NCI-H2081 treated with DMSO at 0.1 percent for 48 hours (cell line): ENCODE measurements at places on chromosomes 16 and 17.

DNA sequence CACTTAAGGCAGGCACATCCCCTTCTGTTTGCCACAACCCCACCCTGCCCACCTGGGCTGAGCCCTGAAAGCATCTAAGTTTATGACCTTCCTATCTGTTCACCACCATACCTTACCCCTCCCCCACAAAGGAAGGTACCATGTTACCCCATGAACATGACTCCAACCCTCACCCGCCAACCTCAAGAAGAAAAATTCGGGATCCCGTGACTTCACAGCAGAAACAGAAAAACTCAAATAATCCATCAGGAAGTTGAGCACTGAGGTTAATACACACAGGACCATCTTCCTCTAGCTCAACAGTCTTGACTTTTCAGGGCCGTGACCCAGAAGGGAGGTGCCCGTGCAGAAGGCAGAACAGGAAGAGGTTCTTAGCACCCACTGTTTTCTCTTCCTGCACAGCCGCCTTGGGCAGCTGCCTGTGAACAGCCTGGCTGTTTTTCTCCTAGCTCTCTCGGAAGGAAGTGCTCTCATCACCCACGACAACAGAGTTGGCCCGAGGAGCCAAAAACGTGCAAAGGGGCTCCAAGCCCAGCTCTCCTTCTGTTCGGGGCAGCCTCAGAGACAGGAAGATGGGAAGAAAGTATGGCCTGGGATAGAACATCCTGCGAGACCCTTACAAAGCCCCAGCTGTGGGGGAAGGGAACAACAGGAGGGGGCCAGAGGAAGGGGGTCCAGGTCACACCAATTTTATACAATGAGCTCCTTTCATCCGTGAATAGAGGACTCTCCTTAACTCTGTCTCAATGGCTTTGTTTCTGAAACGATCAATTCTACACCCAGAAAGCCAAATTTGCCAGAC is 101.1 kb downstream of the XYLT1 start:
- no peak for DNase-seq

- DNase-seq = no peak
These were observed 28.8 kb downstream of the IGFBP4 start for GRCh38 chr17:40471846-40472732.

DNA sequence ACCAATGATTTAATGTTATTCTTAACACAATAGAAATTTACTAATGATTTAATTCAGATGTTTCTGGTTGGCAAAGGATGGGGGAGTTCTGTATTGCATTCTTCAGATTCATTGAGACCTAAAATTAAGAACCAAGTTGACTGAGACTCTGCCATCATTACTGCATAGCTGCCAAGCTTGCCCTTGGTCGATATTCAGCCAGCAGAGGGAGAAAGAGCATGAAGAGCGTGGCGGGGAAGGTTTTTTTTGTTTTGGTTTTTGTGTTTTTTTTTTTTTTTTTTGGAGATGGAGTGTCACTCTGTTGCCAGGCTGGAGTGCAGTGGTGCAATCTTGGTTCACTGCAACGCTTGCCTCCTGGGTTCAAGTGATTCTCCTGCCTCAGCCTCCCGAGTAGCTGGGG is 659.4 kb upstream of the EEF2KMT start:
- no peak for DNase-seq

GRCh38 chr17:70552230-70552981 is 383.1 kb downstream of the KCNJ2 start:
- no peak for DNase-seq

- DNase-seq = no peak
These were observed 10.1 kb upstream of the ARHGAP23 start for GRCh38 chr17:38418062-38418692.

GRCh38 chr16:77499373-77500285 is 64.8 kb upstream of the ADAMTS18 start:
- DNase-seq = no peak

- no peak for DNase-seq
These were observed 22.2 kb upstream of the PIK3R6 start for GRCh38 chr17:8889458-8890210.

DNA sequence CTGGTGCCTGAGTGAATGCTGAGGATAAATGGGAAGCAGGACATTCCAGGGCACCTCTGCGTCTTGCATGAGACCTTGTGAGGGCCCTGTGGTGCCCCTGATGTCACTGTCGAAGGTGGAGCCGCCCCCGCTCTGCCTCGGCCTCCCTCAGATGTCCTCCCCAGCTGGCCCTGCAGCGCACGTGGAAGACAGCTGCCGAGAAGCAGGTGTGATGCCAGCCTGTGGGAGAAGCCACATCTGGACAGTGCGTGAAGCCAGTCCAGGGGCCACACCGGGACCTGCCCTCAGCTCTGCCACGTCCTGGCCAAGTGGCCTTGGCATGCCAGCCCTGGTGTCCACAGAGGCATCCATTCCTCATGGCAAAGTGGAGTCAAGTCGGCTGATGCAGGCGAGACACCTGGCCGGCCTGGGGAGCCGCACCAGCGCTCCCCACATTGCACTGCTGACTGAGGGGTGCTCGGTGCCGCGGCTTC is 21.6 kb upstream of the METRNL start:
- no peak for DNase-seq

DNA sequence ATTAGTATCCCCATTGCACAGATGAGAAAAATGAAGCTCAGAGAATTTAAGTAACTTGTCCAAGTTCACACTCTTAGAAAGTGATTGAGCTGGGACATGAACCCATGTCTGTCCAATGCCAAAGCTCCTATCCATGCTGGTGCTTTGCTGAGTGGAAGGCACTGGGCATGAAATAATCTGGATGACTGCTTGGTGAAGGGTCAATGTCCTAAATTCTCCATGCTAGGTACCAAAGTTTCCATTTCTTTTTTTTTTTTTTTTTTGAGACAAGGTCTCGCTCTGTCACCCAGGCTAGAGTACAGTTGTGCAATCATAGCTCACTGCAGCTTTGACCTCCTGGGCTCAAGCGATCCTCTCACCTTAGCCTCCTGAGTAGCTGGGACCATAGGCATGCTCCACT is 153.6 kb upstream of the ERCC4 start:
- DNase-seq = no peak

DNA sequence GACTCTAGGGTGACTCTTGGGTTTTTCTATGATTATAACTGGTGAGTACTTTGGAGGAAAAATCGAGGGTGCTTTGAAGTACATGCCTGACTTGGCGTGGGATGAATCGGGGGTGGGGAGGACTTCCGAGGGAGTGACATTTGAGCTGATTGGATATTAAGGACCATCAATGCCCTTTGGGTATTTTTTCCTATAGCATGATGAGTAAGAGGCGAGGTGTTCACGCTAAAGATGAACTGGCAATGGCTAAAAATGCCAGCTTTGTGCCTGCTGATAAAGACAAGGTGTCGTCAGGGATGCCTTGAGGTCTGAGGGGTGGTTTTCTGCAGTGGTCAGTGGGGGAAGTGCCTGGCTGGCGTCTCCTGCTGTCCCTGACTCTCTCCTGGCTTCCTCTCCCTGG is 25.3 kb downstream of the USP43 start:
- DNase-seq = no peak

DNA sequence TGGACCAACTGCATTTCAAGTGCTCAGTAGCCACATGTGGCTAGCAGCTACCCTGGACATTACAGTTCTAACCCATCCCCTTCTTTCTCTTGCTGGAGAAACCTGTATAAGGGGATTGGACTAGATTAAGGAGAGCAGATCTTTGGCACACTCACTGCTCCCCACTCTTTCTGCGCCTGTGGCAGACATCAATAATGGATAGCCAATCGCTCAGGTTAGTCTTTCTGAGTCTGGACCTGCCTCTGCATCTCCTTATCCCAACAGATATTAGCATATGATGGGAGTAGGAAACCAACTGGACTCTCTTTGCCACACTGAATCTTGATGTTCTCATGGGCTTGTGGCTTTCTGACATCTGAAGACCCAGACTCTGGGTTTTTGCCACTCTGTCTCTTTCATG is 81.7 kb downstream of the IRX5 start:
- no peak for DNase-seq

- no peak for DNase-seq
These were observed 153.2 kb upstream of the KCNJ18 start for GRCh38 chr17:21539146-21539545.

GRCh38 chr16:83835586-83836566 is 28.1 kb downstream of the HSBP1 start:
- DNase-seq = no peak

GRCh38 chr16:75264999-75265910 is 13.8 kb upstream of the BCAR1 start:
- no peak for DNase-seq

DNA sequence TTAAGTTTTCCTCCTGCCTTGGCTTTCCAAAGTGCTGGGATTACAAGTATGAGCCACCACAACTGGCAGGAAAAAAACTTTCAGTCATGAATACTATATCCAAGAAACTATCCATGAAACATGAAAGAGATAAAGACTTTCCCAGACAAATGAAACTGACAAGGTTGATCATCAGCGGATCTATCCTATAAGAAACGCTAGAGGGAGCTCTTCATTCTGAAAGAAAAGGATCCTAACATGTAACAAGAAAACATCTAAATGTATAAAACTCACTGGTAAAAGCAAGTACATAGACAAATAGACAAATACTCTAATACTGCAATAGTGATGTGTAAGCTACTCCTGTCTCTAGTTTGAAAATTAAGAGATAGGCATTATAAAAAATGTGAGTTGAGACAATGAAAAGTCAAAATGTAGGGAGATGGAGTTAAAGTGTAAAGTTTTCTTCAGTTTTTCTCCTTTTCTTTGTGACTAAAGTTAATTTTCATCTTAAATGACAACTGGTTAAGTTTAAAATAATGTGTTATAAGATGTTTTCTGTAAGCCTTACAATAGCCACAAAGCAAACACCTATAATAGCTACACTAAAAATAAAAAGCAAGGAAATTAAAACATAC is 79.6 kb upstream of the TEKT1 start:
- DNase-seq = no peak

GRCh38 chr17:8692916-8693315 is 51.7 kb downstream of the CCDC42 start:
- DNase-seq = no peak

- no peak for DNase-seq
These were observed 210.7 kb downstream of the STX8 start for GRCh38 chr17:9364837-9365430.

GRCh38 chr16:72989579-72990551 is 58.1 kb downstream of the ZFHX3 start:
- no peak for DNase-seq

DNA sequence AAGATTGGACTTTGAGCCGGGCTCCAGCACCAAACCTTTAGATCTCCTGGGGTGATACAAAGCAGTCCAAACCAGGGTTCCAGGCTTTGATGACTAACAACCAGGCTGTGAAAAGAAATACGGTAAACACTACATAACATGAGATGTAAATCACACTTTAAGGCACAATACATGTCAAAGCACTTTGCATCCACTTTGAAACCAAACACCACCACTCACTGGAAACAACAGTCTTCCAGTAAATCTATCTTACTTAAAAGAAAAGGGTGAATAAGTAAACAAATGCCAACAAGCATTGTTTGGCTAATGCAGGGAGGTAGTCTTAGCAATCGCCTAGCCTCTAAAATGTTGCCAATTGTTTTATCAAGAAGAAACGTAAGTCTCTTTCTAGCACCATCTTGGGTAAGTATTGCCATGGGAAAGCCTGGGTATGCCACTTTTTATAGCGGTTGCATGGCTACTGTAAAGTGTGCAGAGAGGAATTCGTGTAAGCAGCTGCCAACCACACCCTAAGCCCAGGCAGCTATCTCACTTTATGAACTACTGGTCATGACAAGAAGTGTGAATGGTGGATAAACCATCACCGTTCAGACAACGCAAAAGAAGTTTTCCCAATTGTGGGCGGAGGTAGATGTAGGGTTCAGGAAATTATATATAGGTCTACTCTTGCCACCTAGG is 267.4 kb upstream of the PSMD7 start:
- no peak for DNase-seq
